ENCODE measurements at places on chromosomes 12 and 14. TPM values are rescaled to one million over a fixed set of nuclear protein-coding genes. Genes with fewer than 3 reads are reported as not detected.
A peak's percentile ranks its signal among the peaks of the same experiment; 100 is the strongest.

GRCh38 chr14:105529569-105530284 is 3.3 kb downstream of the TMEM121 start:
- DNase-seq, result no peak

- DNase-seq, result peak; percentile 80
Observed at GRCh38 chr14:72640911-72641485, 252.9 kb downstream of the DPF3 start.

GRCh38 chr12:10563966-10564365 is 49.4 kb downstream of the MAGOHB start:
- DNase-seq, result no peak

DNA sequence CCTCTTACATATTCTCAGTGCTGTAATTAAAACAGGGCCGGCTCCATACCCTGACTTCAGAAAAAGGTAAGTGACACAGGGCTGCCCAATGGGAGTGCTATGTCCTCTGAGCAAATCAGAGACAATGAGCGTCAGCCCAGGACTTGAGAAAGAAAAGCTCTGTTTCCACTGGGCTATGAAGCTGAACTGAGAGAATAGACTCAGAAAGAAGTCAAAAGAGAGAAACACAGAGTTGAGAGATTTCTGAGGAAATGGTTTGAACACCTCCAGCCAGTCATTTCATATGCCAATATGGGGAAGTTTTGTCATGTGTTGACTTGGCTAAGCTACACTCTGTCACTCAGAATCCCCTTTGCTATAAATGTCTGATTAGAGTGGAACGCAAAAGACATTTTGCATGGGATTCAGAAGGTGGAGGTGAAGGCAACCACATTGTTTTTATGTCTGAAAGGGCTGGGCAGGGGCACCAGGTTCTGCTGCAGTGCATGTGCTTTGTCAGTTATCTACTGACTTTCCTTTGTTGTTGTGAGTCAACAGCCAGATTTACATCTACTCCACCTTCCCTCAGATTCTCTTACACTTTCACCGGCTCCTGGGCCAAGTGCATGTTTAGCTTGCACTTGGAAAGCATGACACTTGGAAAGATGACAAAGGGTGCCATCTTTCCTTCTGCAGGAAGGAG is 313.3 kb downstream of the DUSP6 start:
- no peak for DNase-seq

DNA sequence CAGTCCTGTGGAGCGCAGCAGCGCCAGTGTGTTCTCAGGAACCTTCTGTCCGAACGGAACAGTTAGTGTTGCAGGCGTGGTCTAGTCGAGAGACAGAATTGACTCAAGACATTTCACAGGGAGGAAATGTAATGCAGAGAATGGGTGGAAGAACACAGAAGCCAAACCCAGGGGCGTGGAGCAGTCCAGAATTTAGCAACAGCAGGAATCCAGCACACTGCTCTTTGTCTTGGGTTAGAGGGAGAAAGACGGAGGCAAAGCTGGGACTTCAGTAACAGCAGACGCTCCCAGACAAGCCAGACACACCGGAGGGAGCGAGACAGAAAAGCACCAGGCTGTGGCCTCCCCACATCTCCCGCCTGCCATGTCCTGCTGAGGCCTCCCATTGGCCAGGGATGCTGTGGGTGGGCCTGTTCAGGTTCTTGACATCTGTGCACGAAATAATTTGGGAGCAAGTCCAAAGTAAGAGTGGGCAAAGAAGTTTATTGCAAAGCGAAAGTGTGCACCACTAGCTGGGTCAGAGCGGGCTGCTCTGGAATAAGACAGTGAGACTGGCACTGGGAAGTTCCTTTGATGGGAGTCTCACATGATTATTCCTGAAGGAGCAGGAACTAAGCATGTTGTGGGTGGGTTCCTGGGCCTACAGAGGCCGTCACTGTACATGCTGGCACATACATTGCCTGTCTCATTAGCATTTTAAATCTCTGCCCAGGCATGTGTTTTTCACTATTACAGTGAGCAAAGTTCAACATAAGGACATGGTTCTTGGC is 339.3 kb upstream of the SFSWAP start:
- DNase-seq, result no peak

GRCh38 chr14:78798757-78799156 is 628.6 kb downstream of the NRXN3 start:
- DNase-seq, result no peak

AKAP6 gene
- total RNA-seq, result 223 TPM

DNA sequence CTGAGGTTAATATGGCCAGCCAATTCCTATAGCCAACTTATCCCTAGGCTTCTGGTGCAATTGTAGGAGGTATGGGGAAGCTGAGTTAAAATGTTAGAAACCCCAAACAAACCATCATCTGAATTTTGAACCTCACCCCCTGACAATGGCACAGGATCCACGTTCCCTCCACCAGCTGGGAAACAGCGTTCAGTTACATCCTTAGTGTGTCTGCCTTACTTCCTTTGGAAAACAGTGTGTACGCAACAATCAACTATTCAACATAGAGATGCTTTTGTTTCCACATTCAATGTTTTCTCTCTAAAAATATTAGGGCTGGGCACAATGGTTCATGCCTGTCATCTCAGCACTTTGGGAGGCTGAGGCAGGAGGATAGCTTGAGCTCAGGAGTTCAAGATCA is 203.4 kb downstream of the TTC7B start:
- DNase-seq, result no peak

- DNase-seq, result no peak
Observed at GRCh38 chr14:32414808-32415255, 85.7 kb downstream of the AKAP6 start.

DNA sequence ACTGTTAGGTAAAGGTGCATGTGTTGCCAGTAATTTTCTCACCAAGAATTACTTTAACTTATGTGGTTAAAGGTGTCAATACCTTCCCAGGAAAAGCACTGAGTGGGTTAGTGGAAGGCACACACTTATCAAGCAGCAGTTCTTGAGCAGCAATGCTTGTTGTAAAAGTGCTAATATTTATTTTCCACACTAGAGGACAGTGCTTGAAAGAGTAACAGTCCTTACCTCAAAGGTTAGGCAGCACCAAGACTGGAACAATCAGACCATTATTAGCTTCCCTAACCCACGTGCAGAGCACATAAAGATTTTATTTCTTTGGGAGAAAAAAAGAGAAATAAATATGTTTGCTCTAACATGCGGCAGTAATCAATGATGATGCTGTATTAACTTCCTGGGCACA is 48.8 kb upstream of the KRR1 start:
- DNase-seq, result peak; percentile 67

GRCh38 chr14:96705422-96706092 is 91.6 kb upstream of the VRK1 start:
- no peak for DNase-seq

Data from cerebellum (tissue), 4 donors.